ENCODE measurements at places on chromosomes 12 and 14.

GRCh38 chr14:92135269-92135668 lies 13.5 kb downstream of the CPSF2 start:
- peak; percentile 67 for DNase-seq

- DNase-seq: no peak
Measured at GRCh38 chr12:55831447-55831815, 2.0 kb upstream of the DNAJC14 start.

GRCh38 chr12:58412461-58413060 lies 471.2 kb downstream of the ATP23 start:
- no peak for DNase-seq

DNA sequence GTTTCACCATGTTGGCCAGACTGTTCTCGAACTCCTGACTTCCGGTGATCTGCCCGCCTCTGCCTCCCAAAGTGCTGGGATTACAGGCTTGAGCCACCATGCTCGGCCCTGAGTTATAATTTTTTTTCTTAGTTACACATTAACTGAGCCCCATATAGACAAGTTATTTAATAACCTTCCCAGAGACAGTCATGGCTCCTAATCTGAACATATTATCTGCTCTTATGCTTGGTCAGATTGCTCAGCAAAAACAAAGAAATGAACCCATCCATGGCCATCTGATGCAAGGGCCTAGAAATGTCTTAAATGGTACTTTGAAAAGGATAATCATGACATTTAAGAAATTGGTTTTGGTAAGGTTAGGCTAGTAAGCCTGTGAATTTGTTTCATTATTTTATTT lies 13.0 kb downstream of the SAMD15 start:
- no peak for DNase-seq

- DNase-seq: no peak
Measured at GRCh38 chr14:68284333-68284732, 464.8 kb downstream of the RAD51B start.

- DNase-seq: peak; percentile 65
Measured at GRCh38 chr12:7122811-7123769, 5.6 kb downstream of the RBP5 start.

DNA sequence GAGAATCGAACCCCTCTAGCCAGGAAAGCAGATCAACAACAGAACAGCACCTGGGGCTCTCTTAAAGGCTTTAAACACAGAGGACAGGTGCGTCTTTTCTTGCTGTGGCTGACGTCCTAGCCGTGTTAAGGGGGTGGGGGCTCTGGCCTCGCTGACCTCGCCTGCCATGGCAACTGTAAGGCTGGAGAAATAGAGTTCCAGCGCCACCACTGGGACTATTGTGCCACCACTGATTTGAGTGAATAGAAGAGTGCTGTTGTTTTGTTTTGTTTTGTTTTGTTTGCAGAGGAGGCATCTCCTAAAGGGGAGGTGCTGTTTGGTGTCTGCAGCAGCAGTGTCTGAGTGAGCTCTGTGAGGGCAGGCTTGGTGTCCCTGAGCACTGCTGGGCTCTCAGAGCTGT lies 34.2 kb upstream of the PRMT8 start:
- peak; percentile 4 for DNase-seq

GRCh38 chr12:128008341-128008740 lies 258.6 kb upstream of the TMEM132C start:
- DNase-seq: no peak

- DNase-seq: no peak
Measured at GRCh38 chr12:14913381-14913781, 25.0 kb downstream of the ERP27 start.

GRCh38 chr12:46981622-46982021 lies 97.8 kb upstream of the PCED1B start:
- DNase-seq: no peak

DNA sequence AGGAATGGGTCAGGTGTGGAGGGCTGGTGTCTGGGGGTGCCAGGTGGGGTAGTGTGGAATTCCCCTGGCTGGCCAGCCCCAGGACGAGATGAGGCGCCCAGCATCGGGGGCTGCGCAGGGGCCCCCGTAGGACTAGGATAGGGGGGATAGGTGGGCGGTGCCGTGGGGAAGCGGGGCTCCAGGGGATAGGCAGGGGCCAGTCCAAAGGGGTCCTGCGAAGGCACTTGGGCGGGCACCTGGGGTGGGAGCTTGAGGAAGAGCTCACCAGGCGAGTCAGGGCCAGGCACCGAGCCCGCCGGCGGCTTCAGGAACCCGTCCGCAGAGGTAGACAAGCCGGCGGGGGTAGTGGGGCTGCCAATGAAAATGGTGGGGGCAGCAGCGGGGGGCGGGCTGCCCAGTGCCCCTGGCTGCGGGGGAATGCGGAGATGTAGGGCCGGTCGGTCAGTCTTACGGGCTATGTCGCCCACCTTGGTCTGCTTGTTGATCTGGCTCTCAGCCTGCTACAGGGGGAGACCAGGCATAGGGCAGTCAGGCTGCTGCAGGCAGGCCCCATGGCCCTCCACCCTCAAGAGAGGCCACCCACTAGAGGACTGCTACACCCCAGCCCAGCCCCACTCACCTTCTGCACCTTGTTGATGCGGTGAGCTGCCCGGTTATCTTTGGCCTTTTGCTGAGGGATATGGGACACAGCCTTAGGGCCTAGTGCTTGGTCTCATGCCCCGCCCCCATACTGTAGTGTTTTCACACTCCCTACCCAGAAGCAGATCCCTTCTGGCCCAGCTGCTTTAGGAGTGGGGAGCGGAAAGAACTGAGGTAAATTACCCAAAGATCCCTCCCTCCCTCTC lies 19.3 kb downstream of the KMT2D start:
- no peak for DNase-seq

GRCh38 chr14:64707661-64708060 lies 3.4 kb downstream of the PLEKHG3 start:
- peak; percentile 48 for DNase-seq

DNA sequence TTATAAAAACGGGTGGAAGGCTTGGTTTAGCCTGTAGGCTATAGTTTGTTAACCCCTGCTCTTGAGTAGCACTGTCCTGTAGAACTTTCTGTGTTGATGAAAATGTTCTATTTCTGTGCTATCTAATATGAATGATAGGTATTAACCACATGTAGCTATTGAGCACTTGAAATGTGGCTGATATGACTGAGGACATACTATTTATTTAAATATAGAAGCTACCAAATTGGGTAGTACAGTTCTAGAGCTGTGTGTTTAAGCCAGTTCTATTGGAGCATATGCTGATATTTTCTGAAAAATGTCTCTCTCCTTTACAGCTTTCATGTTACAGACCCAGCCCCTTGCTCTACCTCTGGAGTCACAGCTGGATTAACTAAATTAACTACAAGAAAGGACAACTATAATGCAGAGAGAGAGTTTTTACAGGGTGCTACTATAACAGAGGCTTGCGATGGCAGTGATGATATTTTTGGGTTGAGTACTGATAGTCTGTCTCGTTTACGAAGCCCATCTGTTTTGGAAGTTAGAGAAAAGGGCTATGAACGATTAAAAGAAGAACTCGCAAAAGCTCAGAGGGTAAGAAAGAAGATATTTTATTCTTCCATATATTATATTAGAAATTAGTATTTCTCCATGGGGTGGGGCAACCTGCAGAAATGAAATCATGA lies 17.6 kb downstream of the RAB3IP start:
- no peak for DNase-seq

DNA sequence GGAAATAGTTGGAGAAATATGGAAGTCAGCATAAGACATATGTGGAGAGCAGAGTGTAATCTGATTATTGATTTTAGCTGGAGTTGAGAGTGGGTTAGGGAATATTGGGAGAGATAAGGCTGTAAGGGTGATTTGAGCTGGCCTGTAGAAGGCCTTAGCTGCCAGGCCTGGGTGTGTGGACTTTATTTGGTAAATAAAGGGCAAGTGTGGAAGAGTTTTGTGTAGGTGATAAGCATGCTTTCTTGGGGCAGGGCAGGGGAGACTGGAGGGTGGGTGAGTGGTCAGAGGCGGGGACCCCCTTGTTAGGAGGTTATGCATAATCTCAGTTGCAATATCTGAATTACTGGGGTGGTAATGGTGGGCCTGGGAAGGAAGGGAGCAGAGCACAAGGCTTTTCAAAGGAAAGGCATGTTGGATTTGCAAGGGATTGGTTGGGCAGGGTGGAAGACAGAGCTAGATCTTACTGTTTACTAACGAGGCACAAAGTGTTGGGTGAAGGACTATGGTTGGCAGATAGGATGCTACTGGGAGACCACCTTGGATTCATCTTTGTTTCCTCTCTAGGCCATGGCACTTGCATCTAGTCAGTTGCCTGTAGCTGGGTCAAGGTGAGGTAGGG lies 5.5 kb downstream of the KHNYN start:
- peak; percentile 4 for DNase-seq

GRCh38 chr14:68546839-68547238 lies 246.0 kb downstream of the ZFP36L1 start:
- DNase-seq: no peak

DNA sequence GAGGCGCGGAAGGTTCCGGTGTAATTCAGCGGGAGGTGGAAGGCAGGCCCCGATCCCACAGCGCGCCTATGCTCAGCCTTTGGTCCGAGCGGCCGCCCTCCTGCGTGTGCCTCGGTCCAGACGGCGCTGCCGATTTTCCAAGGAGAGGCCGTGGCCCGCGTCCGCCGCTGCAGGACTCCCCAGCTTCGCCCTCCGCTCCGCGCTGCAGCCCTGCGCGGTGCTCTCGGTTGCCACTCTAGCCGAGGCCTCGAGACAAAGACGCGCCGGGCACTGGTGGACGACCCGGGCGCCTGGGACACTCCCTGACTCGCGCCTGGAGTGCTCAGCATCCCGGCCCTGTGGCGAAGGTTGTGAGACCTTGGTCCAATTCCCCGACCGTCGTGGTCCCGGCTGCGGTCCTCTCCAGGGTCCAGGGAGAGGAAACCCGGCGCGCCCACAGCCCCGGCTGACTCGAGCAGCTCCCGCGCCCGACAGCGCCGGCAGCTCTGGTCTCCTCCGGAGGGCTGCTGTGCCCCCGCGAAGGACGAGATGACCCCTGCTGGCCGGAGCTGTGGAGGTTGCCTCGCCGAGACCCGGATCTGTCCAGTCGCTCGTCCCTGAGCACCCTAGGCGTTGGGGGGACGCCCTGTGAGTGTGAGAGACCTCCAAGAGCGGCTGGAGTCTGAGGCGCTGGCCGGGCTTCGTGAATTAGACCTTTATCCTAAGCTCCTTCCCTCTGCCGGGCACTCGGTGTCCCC lies 6.5 kb downstream of the HOXC12 start:
- DNase-seq: no peak

DNA sequence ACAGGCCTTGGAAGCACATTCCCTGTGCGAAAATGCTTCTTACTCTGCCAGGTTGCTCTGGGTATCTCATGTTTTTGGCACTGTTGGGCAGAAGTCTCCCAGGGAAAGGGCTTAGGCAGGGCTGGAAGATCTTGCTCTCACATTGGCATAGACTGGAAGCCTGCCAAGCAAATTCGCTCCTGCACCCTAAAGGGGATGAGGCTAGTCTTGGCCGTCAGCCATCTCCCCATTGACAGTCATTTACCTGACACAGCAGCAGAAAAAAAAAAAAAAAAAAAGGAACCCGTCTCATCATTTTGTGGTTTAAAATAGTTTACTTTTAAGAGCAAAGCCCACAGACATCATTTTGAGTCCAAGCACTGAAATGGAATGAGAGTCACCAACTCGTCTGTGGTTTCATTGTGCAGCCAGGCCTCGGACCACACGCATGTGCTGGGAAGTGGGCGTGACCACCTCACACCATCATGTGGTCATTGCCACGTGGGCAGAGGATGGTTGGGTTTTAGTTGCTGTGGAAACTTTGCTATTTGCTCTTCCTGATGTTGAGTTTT lies 84.8 kb downstream of the NRXN3 start:
- DNase-seq: peak; percentile 21

DNA sequence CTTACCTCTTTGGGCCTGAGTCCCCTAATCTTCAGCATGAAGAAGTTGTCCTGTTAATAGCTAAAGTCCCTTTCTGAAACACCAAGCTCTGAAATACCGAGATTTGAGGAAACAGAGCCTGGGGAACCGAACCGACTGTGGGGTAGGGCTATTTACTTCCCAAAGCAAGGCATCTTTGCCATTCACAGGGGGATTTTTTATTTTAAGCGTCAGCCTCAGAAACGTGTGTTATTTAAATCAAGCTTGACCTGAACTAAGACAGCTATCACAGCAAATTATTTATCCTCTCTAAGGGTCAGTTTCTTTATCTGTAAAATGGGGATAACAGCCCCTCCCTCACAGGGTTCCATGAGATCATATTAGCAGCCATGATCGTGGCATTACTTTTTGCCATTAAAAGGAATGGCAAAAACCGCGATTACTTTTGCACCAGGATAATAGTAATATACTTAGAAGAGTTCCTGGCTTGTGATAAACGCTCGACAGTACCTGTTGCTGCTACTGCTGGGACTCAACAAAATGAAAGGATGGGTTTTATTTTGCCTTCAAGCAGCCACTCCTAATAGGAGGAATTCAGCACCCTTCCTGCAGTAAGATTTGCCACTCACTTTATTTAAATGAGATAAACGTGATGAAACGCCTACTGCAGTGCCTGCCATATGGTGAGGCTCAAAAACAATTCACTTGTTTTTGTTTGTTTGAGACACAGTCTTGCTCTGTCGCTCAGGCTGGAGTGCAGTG lies 1.3 kb upstream of the CORO1C start:
- no peak for DNase-seq

DNA sequence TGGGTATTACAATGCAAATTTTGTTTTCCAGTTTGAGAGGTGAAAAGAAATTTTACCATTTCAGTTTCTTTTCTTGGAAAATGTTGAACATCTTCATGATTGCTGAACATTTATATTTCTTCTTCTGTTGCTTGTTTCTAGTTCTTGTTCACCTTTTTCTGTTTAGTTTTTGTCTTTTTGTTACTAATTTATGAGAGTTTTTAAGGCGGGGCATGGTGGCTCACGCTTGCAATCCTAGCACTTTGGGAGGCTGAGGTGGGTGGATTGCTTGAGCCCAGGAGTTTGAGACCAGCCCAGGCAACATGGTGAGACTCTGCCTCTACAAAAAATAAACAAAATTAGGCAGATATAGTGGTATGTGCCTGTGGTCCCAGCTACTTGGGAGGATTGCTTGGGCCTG lies 10.7 kb downstream of the KIF5A start:
- no peak for DNase-seq

- no peak for DNase-seq
Measured at GRCh38 chr14:104314251-104314941, 176.0 kb downstream of the KIF26A start.

DNA sequence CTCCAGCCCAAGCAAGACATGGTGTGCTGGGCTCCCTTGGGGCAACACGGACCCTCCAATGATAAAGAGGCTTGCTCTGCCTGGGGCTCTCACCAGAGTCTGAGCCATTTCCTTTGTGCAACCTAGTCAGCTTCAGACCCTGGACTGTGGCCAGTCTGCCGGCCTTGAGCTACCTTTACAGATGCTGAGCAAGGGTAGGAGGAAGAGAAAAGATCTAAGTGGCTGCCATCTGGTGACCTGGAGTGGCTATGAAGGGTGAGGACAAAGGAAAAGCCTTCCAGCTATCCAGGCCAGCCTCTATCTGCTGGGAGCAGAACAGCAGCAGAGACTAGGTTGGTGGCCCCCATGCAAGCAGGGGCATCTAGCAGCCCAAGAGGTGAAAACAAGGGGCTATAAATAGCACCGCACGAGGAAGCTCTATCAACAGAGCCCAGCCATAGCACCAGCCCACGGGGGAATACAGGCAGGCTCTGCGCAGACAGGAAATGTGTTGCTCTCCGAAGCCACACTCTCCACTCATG lies 230.1 kb downstream of the FOXN3 start:
- peak; percentile 31 for DNase-seq
